ENCODE measurements at places on chromosomes 1 and 21.

- DNase-seq: no peak
Observed at GRCh38 chr1:26351590-26352337, 2.2 kb downstream of the CRYBG2 start.

- no peak for DNase-seq
Observed at GRCh38 chr1:214977110-214977509, 105.4 kb upstream of the KCNK2 start.

GRCh38 chr1:8302081-8302956 lies 15.6 kb upstream of the SLC45A1 start:
- DNase-seq: no peak

DNA sequence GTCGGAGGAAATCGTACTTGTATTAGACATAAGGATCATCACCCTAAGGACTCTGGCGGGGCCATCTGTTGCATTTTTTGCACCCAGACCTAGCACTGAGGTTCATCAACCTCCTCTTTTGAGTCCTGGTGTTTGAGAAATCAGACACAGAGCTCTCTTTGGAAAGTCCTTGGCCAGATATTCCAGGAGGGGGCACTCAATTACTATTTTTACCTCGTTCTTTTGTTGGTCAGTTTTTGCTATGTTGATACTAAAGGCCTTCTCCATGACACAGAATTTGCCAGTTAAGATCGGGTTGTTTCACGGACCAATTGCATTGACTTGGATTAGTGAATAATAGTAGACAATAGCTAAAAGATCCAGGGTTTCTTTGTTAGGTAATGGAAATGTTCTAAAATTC lies 711.2 kb downstream of the KCNT2 start:
- DNase-seq: no peak

Measured in effector memory CD4-positive, alpha-beta T cell (primary cell).